ENCODE measurements at places on chromosomes 7 and 10.

- no peak for DNase-seq
These were observed 46.9 kb upstream of the ARL4A start for GRCh38 chr7:12640299-12641096.

DNA sequence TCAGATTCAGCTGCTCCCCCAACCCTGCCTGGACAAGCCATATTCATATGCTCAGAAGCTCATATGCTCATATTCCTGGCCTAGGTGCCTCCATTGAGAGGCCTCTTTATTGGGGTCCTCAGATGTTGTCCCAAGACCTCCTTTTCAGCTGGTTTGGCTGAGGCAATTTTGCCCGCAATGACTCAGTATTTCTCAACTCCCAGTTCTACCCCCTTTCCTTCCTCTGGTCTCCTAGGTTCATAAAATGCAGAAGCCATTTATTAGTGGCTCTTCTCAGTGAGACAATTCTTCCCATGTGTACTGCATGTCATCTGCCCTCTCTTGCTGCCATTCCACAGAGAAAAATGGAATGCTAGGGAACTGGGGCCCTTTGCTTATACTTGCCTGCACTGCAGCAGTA is 110.7 kb downstream of the INHBA start:
- DNase-seq, result no peak

- no peak for DNase-seq
These were observed 318.5 kb downstream of the SH2D4B start for GRCh38 chr10:80856186-80856585.

DNA sequence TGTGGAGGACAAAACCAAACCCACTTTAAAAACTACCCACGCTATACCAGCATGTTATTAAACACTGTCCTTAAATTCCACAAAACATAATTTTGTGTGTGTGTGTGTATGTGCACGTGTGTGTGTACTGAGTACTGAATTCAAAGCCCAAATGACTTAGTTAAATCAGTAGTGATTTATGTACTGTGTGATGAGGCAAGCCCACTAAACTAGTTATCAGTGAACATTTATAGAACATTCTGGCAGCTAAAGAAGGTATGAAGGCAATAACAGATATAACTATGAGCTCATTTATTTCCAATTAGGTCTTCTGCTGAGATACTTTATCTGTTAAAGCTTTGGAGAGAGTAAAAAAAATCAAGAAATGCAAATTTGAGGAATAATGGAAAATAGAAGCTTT is 115.1 kb downstream of the CPED1 start:
- DNase-seq, result no peak

DNA sequence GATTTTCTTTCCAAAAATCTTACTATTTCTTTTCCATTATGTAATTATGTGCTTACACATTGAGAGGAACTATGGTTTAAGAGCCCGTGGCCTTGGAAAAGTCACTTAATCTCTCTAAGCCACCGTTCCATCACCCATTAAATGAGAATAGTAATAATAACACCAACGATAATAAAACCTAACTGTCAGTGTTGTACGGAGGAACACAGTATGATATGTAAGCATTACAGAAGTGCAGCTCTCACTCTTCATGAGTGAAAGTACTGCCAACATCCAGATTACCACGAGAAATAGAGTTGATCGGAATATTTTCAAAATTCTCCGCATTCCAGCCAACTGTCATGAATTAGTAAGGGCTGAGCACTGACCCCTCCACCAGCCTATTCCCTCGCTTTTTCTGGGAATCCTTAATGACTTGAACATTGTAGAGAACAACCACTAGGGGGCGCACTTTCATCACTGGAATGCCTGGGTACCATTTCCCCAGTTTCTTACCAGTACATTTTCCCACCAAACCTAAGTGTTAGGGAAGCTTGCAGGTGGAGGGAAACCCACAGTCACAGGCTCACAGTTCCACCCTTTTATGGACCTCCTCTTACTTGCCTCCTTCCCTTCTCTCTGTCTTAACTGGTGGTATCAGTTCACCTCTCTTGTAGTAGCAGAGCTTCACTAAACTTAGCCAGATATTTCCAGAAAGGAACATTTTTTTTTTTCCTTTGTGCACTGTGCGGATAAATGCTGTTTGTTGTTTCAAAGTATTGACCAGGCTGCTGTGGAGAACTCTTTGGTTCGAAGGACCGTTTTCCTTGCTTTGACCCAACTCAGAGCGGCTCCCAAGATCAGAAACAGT is 27.8 kb downstream of the NKX2-3 start:
- no peak for DNase-seq
